ENCODE measurements at places on chromosomes 2 and 18. TPM values are rescaled to one million over a fixed set of nuclear protein-coding genes. Genes with fewer than 3 reads are reported as not detected.

DNA sequence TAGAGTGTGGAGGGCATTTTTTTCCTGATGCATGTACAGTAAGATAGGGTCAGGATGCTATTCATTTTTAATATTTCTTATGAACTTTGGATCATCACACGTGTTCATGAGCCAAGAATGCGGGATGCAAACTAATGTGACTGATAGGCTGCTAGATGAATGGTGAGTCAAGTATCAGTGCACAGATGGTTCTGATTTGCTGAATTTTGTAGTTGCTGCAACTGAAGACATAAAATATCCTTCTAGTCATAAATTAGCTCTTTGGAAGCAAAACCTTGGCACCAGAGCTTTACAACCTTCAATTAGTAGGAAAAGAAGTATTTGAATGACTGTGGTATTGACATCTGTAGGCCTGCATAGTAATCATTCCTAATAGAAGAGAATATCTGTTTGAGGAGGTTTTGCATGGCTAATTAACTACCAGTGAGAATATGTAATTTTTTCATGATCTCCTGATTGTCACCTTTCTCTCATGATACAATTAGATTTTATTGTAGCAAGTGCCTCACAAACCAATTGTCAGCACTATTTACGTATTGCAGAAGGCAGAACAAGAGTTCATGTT, 94.0 kb downstream of the VRK2 start:
- H3K4me3 ChIP-seq, result no peak overlapping the region
- H3K36me3 ChIP-seq, result peaks cover 22% of the 10 kb centered on the region
- H3K27me3 ChIP-seq, result no peaks in the 10 kb centered on the region
- no peak overlapping the region for H3K27ac ChIP-seq

- no peaks in the 10 kb centered on the region for H3K27me3 ChIP-seq
- H3K27ac ChIP-seq, result peak overlapping the region; percentile 64
- DNase-seq, result no peak
- peak overlapping the region; percentile 1 for H3K4me3 ChIP-seq
- no peaks in the 10 kb centered on the region for H3K36me3 ChIP-seq
- H3K4me1 ChIP-seq, result peaks cover 63% of the 10 kb centered on the region
Measured at GRCh38 chr18:45666520-45666919, 51.2 kb downstream of the SLC14A2 start.

DNA sequence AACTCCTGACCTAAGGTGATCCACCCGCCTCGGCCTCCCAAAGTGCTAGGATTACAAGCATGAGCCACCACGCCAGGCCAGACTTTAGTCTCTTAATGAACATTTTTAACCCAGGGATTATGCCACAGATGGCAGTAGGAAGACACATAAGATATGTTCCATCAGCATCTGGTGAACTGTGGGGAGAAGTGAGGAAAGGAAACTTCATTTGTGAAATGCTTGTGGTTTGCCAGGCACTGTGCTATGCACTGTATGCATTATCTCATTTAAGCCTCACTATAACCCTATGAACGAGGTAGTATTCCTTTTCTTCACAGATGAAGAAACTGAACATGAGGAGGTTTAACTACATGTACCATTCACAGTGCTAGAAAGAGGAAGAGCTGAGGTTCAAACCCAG, 29.3 kb downstream of the PTRHD1 start:
- H3K4me1 ChIP-seq, result peaks cover 8% of the 10 kb centered on the region
- H3K36me3 ChIP-seq, result peaks cover 24% of the 10 kb centered on the region
- H3K27me3 ChIP-seq, result no peaks in the 10 kb centered on the region
- DNase-seq, result no peak
- H3K4me3 ChIP-seq, result no peak overlapping the region

DNA sequence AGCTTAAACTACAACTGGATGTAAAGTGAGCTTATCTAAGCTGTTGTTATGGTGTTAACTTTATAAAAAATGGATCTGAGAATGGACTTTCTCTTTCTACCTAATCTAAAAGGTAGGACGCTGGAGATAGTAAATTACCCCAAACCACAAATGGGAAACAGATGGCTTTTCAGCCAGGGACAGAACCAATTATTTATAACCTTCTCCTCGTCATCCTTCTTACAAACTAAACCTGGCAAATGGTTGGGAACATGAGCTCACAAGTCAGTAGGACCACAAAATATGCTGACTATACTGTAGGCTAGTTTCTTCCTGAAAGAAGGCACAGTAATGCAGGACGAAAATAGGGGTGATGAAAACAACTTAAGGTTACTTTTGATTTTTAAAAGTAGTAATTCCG, 32.7 kb upstream of the ZDBF2 start:
- DNase-seq, result no peak
- no peaks in the 10 kb centered on the region for H3K36me3 ChIP-seq
- peaks cover 6% of the 10 kb centered on the region for H3K4me1 ChIP-seq
- peaks cover 11% of the 10 kb centered on the region for H3K27me3 ChIP-seq

GRCh38 chr2:11129598-11130449, 25.4 kb upstream of the SLC66A3 start:
- peak overlapping the region; percentile 62 for H3K4me3 ChIP-seq
- peak; percentile 80 for DNase-seq
- H3K27me3 ChIP-seq, result peaks cover 16% of the 10 kb centered on the region
- peaks cover 33% of the 10 kb centered on the region for H3K4me1 ChIP-seq

- no peaks in the 10 kb centered on the region for H3K27me3 ChIP-seq
- H3K36me3 ChIP-seq, result peaks cover 3% of the 10 kb centered on the region
- no peak overlapping the region for H3K4me3 ChIP-seq
- no peaks in the 10 kb centered on the region for H3K4me1 ChIP-seq
- DNase-seq, result no peak
Measured at GRCh38 chr2:203052539-203052938, 37.9 kb downstream of the NBEAL1 start.

GRCh38 chr18:38318416-38318815, 752.8 kb upstream of the CELF4 start:
- DNase-seq, result no peak
- H3K4me3 ChIP-seq, result no peak overlapping the region
- H3K36me3 ChIP-seq, result no peaks in the 10 kb centered on the region
- no peaks in the 10 kb centered on the region for H3K4me1 ChIP-seq
- no peaks in the 10 kb centered on the region for H3K27me3 ChIP-seq

DNA sequence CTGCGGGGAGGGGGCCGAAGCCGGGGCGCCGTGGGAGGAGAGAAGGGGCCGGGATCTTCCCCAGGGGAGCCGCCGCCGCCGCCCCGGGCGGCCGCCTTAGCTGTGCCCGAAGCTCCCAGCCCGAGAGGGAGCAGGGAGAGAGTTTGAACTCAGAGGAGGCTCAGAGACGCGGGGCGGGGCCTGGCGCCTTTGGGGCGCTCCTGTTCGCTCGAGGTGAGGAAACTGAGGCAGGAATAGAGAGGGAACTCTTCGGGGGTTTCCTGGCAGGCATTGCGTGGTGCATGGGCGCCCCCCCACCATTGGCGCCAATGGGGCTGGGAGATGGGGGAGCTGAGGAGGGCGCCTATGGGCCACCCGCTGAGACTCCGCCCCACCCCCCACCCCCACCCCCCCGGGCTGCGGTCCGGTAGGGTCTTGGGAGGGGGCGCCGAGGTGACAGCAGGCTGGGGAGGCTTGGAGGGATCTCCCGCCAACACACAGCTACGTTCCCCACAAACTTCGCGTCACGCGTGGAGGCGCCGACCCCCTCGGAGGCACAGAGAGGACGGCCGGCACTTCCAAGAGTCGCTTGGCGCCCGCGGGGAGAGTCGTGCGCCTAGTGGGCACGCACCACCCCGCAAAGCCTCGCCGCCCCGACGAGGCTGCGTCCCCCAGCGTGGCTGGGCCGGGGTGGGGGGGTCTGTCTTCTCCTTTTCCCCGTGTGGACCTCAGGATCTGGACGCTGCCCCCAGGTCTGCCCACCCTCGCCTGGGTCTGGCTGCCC, 680 bp downstream of the CTDSP1 start:
- no peaks in the 10 kb centered on the region for H3K27me3 ChIP-seq
- H3K4me3 ChIP-seq, result peak overlapping the region; percentile 95
- peak overlapping the region; percentile 89 for H3K27ac ChIP-seq

GRCh38 chr2:188130317-188130716, 161.4 kb upstream of the GULP1 start:
- no peaks in the 10 kb centered on the region for H3K4me1 ChIP-seq
- H3K4me3 ChIP-seq, result no peak overlapping the region
- DNase-seq, result no peak
- H3K27ac ChIP-seq, result no peak overlapping the region

GRCh38 chr2:174967691-174968260, 37.4 kb downstream of the CHN1 start:
- H3K36me3 ChIP-seq, result no peaks in the 10 kb centered on the region
- peaks cover 15% of the 10 kb centered on the region for H3K4me1 ChIP-seq
- no peak overlapping the region for H3K27ac ChIP-seq
- no peak overlapping the region for H3K4me3 ChIP-seq
- DNase-seq, result no peak

DNA sequence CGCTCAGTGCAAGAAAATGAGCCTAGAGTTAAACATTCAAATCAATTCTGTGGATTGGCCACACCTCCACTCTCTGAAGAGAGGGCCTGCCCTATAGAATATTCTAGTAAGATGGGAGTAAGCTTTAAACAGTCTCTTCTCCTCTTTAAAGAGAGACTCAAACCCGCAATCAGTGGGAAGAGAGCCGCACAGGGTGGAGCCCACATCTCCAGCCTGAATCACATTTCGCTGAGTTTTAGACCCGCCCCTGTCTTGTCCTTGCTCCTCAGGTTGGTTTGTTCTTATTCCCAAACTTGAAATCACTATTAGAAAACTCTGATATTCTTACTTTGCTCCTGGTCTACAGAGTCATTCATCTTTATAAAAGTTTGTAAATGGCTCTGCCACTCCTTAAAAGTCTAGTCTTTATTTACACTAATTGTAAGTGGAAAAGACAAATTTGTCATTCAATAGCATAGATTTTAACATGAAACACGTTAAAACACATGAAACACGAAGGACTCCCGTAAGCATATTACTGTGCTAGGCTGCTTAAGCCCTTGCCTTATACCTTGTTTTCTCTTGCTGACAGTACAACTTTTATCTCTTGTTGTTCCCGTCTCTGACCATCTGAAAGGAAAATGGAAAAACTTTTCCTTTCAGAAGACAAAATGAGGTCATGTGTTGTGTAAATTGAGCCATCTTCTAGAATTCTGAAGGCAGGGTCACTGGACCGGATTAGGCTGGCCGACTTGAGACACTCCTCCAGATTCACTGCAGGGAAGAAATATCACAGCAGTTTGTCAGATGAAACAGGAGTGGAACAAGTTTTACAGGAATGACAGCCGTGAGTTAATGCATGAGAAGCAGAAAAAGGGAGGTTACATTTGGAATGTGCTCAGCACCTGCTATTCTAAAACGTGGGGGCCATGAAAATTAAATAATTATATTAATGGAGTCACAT, 5.6 kb downstream of the DSC1 start:
- no peak overlapping the region for H3K4me3 ChIP-seq
- no peaks in the 10 kb centered on the region for H3K4me1 ChIP-seq
- DNase-seq, result no peak
- H3K36me3 ChIP-seq, result no peaks in the 10 kb centered on the region
- no peaks in the 10 kb centered on the region for H3K27me3 ChIP-seq

DNA sequence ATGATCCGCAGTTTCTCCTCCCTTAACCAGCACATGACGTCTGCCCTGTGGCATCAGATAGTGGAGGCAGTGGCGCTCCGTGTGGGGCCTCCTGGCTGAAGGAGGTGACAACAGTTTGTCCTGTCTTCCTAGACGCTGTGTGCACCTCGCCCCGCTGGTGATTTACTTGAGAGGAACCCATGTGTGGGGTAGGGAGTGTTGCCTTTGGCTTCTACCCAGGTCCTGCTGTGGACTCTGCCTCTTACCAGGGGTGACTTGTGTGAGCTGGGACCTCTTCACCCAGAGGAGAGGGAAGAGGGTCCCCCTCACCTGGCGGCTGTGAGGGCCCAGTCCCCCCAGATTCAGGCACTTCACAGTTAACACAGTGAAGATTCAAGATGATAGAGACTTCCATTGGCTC, 77.6 kb downstream of the TMEM18 start:
- no peaks in the 10 kb centered on the region for H3K4me1 ChIP-seq
- H3K27ac ChIP-seq, result no peak overlapping the region
- no peak overlapping the region for H3K4me3 ChIP-seq

- H3K4me3 ChIP-seq, result no peak overlapping the region
- H3K36me3 ChIP-seq, result no peaks in the 10 kb centered on the region
- H3K4me1 ChIP-seq, result no peaks in the 10 kb centered on the region
- DNase-seq, result peak; percentile 48
- peaks cover 2% of the 10 kb centered on the region for H3K27me3 ChIP-seq
Measured at GRCh38 chr2:133886735-133887675, 318.7 kb upstream of the NCKAP5 start.

DNA sequence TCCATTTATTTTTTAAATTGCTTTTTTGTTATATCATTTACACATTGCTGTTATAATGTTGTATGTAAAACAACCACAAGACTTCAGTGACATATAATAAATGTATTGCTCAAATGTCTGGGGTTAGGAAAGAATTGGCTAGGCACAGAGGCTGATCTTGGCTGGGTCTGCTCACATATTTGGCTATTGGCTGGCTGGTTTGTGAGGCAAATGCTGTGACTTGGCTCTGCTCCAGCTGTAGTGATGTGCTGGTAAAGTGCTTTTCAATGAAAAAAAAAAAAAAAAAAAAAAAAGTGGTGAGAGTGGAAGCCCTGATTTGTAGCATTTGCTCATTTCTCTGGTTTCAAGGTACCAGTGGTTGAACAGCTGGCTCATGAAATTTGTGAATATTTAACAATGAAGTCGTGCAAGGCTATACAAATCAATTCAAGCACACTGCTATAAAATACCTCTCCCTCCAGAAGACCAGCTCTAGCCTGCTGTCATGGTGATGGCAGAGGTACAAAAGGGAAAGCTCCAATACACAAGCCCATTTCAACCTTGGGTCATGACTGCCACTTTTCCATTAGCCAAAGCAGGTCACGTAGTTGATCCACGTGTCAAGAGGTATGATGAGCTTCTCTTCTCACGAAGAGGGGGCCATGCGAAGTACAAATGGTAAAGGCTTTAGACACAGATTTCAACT, 43.7 kb upstream of the RIT2 start:
- H3K36me3 ChIP-seq, result no peaks in the 10 kb centered on the region
- DNase-seq, result no peak
- no peaks in the 10 kb centered on the region for H3K4me1 ChIP-seq

DNA sequence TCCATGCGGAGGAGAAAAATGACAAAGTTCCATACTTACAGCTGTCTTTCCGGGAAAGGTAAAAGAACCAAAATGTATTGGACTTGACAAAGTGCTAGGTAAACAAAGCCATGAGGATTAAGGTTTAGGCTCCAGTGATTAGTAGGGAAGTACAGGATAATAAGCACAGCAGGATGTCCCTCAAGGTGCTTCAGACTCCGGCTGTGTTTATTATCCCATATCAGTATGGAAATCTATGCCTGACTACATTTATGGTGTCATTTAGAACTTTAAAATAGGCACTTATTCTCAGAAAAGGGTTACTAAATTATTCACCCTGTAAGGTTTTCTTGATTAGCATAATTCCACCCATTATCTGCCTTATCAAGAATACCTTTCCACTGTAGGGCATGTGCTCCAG, 136.3 kb upstream of the CCDC68 start:
- no peaks in the 10 kb centered on the region for H3K27me3 ChIP-seq
- H3K4me1 ChIP-seq, result no peaks in the 10 kb centered on the region
- DNase-seq, result no peak
- no peaks in the 10 kb centered on the region for H3K36me3 ChIP-seq

The PARD3B gene
- total RNA-seq, result 0.23 TPM

The AQP12A gene
- not detected for total RNA-seq

The MEP1B gene
- total RNA-seq, result not detected

The CFC1 gene
- total RNA-seq, result not detected

The FLACC1 gene
- 3.1 TPM for total RNA-seq

The ZAP70 gene
- 283 TPM for total RNA-seq

The KCNE4 gene
- total RNA-seq, result not detected

The DYNAP gene
- not detected for total RNA-seq

The EGR4 gene
- not detected for total RNA-seq

The ATG16L1 gene
- 58.9 TPM for total RNA-seq
